ENCODE measurements at places on chromosomes 13 and 19.

DNA sequence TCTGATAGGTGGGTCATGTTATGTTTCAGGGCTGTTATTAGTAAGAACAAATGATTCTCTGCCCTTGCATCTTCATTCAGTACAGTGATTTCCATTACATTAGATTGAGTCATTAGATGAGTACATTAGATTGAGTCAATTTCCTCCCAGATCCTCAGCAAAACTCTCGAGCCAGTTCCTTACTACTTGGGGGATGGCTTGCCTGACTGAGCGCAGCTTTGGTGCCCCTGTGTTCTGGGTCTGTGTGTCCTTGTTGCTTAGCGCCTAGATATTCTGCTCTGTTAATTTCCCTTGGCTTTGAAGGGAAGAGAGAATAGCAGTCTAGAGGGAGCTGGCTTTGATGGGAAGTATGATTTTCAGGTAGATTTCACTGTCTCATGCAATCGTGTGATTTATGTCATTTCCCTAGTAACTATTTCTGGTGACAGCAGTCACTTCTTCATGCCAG, 19.1 kb upstream of the SCEL start:
- no peak for DNase-seq

- DNase-seq: no peak
These were observed 258.5 kb downstream of the FGF9 start for GRCh38 chr13:21929400-21929799.

DNA sequence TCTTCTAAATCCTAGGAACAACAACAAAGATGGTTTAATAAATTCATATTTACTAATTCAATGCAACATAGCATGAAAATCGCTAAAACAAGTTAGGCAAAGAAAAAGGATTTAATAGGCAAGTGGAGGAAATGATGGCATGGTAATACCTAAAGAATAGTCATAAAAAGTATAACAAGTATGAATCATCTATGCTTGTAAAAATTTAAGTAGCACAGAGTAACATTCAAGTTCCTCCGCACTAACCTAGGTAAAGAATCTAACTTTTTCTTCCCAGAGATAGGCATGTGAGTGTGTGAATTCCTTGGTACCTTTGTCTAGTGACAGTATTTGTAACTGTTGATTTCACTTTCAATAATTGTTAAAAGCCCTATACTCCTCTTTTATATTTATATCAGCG, 42.6 kb downstream of the RCBTB2 start:
- DNase-seq: no peak

- DNase-seq: no peak
These were observed 43.1 kb upstream of the CNMD start for GRCh38 chr13:52782471-52783448.

GRCh38 chr19:17205237-17206140, 9.7 kb upstream of the USE1 start:
- no peak for DNase-seq

DNA sequence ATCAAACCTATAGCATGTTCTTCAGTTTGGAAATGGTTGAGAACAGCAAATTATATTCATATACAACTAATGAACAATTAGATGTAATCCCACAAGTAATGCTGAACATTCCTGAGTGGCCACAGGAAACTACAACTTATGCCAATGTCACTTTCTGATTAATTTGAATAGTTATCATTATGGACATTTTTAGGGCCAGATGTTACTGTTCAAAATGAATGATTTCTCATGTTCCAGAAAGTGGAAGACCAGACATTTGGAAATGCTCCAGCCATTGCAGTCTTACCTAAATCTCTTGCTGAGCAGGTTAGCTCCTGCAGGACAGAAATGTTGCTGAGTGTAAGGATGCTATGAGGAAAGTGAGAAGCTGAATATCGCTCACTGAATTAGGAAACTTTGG, 819.8 kb downstream of the PCDH9 start:
- DNase-seq: peak; percentile 49

DNA sequence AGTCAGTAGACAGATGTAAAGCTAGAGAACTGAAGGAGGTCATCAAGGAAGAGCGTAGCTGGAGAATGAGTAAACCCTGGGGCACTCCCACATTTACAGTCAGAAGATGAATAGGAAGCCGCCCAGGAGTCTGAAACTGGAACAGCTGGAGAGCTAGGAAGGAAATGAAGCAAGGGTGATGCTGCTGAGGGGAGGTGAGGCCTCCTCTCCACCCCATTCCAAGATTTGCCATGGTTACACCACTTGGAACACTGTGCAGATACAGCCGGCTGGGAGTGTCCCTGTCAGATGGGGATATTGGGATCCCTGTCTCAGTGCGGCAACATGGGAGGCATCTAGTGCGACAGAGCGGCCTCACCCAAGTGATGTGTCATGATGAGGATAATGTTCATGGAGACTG, 51.8 kb upstream of the GPI start:
- DNase-seq: no peak

DNA sequence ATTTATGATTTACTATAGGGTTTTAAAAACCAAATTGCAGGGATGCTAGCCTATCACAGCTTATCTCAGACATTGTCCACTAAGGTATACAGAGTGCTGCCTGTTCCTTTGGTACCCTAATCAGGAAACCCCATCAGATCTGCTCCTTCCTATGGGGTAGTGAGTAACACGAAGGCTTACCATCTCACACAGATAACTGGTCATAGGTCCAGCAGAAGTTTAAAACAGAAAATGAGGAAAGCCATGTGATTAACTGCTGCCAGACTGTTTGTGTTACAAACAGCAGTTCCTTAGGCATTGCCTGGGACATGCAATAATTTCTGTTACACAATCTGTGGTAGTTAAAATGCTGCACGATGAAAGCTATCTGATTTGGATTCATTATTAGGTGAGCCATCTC, 53.5 kb upstream of the ALOX5AP start:
- DNase-seq: no peak

DNA sequence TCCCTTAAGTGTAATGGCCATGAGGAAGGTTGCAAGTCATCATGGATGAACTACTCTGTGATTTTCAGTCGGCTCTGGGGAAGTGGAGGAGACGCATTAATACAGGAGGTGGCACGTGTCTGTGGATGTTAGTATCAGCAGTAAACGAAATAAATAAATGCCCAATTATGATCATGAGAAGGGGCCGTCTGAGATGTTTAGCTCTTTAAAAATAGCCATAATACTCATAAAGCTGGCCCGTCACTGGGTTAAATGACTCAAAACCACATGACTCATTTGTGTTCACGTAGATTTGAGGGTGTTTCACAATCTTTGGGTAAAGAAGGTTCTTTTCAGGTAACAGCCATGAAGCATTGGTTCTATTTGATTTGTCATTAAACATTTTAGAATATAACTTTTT, 620.6 kb downstream of the GPC6 start:
- no peak for DNase-seq

GRCh38 chr19:18612051-18612771, 459 bp upstream of the TMEM59L start:
- peak; percentile 41 for DNase-seq

DNA sequence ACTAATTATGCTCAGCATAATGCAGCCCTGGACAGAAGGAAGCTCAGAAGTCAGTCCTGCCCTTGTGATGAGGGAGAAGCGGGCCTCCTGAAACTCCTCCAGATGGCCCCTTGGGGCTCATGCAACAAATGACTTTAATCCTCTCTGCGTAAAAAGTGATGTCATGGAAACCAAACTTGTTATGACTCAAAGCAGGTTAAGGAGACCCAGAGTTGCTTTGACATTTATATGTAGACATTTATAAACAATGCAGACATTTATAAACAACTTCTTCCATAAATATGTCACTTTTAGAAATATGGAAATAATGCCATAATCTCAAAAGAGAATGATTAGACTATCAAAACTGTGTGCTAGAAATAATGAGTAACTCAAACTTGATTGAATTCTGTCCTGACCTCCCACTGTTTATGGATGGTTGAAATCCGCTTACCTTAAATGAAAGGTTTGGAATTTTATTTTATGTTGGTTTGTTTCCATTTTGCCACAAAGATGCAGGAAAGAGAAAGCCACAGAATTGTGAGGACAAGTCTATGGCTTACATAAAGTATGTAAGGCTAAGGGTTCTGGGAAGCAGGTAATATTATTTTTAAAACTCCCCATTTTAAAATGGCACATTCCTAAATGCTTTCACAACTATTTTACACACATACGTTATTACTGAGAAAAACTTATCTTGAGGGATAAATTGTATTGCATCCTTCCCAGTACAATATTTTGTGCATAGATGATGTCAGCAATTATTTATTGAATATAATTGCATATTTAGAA, 73.7 kb downstream of the CYSLTR2 start:
- DNase-seq: peak; percentile 91

GRCh38 chr19:33110137-33110910, 21.6 kb upstream of the WDR88 start:
- no peak for DNase-seq

GRCh38 chr13:109919715-109920375, 133.5 kb upstream of the IRS2 start:
- DNase-seq: no peak

DNA sequence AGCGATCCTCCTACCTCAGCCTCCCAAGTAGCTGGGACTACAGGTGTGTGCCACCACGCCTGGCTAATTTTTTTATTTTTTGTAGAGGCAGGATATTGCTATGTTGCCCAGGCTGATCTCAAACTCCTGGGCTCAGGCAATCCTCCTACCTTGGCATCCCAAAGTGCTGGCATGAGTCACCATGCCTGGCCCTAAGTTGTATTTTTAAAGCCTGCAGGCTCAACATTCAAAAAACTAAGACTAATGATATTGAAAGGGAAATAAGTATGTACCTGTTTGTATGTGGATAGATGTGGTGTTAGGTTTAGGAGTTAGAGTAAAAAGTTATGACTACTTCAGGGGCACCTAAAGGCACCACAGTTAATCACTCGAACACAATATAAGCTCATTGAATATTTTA, 5.4 kb upstream of the IPO5 start:
- no peak for DNase-seq

DNA sequence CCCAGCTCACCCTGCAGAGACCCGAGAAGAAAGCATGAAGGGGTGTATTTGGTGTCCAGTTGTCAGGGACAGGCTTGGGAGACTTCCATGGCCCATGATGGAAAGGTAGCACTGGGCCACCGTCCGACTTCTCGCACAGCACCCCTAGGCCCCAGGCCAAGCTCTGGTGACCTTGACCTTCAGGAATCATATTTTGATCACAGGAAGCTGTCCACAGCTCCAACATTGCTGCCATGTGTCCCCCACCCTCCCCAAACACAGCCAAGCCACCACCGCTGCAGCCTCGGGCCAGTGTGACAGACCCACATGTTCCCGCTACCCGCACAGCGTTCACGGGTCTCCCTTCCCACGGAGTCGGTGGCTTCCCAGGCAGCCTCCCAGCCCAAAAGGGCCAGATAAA, 842 bp upstream of the PTGIR start:
- DNase-seq: no peak

DNA sequence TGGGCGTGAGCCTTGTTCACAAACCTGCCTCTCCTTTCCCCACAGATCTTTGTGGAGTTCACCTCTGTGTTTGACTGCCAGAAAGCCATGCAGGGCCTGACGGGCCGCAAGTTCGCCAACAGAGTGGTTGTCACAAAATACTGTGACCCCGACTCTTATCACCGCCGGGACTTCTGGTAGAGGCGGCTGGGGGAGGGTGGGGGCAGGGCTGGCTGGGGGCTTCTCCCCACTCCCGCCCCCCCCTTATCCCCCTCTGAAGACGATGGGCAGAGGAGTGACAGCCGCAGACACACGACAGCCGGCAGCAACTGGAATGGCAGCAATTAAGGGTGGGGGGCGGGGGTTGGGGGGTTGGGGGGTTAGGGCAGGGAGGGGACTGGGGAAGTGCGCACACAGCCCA, 1.1 kb upstream of the EPN1 start:
- DNase-seq: no peak

DNA sequence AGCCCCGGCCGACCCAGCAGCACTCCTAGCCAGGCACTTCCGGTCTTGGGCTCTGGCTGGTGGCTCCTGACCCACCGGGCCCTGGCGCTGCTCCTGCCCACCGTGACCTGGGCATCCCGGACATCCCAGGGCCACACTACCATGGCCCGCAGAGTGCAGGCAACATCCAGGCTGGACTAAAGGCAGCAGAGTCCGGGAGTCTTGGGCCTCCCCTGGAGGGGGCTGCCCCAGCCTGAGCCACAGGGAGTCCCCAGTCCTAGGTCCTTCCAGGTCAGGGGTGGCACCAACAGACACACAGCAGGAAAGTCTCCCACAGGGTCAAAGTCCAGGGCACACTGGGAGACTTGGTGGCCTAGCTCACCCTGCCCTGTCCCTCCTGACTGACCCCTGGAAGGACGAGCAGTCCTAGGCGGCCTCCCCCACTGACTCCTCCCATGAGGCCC, 10.8 kb downstream of the LSM4 start:
- DNase-seq: no peak

All from NCI-H524 (cell line).